ENCODE measurements at places on chromosomes 3 and 15.

GRCh38 chr3:123414973-123415775 is 33.7 kb downstream of the ADCY5 start:
- DNase-seq: no peak

GRCh38 chr3:36196058-36196457 is 184.2 kb upstream of the STAC start:
- DNase-seq: no peak

GRCh38 chr3:192057261-192057660 is 596.3 kb downstream of the PYDC2 start:
- no peak for DNase-seq

GRCh38 chr15:70853318-70853972 is 512 bp downstream of the LARP6 start:
- DNase-seq: no peak

DNA sequence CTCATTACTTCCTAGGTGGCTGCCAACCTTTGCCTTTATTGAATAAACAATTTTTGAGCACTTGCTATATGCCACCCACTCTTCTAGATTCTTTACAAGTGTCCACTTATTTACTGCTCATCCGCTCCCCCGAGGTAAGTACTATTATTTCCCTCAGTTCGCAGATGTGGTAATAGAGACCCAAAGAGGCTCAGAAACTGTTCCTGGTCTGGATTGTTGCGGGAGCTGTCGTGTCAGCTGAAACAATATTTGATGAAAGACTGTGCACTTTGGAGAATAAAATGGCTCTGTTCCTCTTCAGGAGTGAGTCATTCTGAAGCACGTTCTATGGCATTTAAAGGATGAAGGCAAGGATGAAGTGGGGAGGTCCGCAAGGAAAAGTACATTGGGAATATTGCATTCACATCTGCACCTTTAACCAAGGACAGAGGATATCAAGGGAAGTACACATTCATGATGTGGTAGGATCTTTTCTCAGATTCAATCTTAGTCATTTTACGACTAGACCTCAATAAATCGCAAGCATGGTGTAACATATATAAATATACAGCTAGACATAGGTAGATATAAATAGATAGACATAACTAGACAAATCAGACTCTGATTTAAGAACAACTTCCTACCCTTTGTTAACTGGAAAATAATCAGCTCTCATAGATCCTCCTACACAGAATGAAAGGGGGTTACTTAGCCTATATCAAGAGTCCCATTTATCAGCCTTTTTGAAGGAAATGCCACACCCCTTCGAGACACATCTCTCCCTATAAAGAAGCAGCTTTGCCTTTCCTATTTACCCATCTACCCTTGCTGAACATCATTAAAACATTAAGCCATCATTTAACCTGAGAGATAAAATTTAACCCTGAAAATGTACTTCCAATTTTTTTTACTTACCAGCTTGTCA is 70.3 kb downstream of the RORA start:
- DNase-seq: no peak

- DNase-seq: no peak
Observed at GRCh38 chr15:55319537-55320237, 665 bp downstream of the PIGB start.

- no peak for DNase-seq
Observed at GRCh38 chr3:53079791-53080555, 34.1 kb upstream of the SFMBT1 start.

DNA sequence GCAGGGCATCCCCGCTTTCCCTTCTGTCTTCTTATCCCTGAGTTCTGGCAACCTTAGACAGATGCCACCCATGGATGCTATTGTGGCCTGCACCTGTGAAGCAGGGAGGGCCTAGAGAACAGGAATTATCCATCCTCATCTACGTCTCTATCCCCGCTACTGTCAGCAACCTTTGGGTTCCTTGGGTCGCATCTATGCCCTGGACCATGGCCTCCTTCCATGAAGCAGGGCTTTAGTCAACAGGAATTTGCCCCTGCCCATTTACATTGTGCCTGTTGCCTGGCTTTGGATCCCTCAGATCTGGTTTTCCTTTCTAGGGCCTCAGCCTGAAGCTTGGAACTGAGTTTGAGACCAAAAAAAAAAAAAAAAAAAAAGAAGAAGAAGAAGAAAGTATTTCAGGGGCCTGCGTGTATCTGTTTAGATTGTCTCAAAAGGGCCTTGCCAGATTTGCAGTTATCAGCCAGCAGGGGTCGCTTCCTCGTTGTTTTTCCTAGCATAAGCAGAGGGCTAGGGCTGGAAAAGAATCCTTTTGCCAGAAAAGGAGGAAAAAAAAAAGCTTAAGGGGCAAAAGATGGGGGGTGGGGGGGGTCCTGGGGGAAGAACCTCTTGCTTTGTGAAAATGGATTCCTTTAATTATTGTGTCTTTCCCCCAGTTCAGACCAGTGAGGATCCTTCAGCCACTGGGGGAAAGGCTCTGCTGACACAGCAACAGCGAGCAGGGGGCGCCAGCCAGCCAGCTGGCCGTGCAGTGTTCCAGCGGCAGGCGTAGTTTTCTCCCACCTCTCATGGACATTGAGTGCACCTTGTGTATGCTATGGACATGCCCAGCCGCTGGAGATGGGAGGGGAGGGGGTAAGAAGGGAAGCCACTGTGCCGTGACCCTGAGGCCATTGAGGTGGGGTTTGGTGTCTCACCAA is 65.7 kb upstream of the ALDH1L1 start:
- peak; percentile 54 for DNase-seq

DNA sequence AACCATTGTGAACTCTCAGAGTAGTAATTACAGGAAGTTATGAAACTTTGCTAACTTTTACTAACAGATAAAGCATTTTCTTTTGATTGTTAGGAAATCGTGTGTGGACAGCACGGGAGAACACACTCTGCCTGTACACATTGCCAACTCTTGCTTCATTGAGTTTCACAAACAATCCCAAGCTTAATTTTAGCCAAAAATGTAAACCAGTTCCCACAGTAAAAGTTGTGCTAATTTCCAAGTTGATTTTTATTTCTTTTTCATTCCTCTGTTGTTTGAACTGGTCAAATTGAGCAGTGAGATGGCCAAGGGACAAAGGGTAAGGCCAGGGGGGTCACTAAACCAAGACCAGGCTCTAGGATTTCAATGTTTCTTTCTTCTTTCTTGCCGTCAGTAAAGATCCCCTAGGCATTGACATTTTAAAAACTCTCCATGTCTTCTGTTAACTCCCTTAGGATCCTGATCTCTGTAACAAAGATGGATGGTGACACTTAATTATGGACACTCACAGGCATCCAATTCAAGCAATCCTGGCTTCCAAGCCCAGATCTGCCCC is 414.9 kb downstream of the RBMS3 start:
- no peak for DNase-seq

DNA sequence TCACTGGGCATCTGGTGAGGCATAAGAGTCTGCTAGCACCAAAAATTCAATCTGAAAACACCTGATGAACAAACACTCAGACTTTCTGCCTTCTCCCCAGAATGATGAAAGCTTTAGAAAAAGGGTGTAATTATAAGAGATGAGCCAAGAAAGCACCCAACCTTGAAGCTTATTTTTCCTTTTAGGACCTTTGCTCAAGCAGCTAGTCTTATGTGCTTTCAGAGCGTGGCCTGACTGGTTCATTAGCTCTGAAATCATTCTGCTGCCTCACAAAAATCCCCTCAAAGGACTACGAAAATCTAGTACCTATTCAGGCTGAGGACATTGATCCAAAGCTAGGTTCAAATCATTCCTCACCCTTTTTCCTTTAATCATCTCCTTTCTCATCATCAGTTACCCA is 662.3 kb downstream of the MAGI1 start:
- DNase-seq: no peak

DNA sequence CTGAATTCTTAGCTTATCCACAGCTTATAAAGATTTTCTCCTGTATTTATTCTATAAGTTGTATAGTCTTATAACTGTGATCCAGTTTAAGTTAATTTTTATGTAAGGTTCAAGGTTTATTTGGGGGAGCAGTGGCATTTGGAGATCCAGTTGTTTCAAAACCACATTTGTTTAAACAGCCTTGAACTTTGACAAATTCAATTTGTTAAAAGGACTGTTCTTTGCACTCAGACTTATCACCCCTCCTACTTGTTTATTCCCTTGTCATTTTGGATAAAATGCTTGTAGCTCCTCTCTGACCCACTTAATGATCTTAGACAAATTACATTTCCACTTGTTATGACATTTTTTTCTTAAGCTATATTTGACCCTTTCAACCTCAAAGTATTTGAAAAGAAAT is 327.8 kb downstream of the DOCK3 start:
- no peak for DNase-seq

- DNase-seq: no peak
Observed at GRCh38 chr3:170024581-170024980, 13.2 kb upstream of the GPR160 start.

GRCh38 chr15:93044301-93045190 is 44.5 kb downstream of the RGMA start:
- DNase-seq: no peak

DNA sequence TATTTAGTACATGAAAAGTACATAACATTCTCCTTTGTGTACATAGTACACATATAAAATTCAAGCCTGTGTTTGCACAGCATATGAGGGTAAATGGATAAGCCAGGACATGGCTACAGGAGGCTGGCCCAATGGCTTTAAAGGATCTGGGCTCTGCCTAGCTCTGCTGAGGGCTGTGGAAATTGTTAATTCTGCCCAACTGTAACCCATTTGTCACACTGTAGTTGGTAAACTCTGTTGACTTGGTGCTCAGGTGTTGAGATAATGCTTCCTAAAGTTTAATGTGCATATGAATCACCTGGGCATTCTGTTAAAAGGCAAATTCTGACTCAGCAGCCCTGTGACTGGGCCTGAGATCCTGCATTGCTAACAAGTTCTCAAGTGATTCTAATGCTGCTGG is 196.5 kb upstream of the ZPLD1 start:
- no peak for DNase-seq

DNA sequence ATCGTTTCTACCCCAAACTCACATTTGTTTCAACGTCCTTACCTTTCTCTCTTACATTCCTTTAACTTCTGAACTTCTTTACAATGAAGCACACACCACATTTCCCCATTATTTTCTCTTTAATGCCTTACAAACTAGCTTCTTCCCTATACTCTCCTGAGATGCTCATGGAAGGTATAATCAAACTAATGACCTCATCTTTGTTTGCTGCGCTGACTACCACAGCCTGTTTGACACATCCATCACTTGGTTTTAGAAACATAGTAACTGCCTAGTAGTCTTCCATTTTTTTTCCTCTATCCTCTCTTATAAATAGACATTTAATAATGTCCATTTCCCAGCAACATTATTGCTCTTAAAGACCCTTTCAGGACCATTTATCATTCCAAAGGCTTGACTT is 230.5 kb upstream of the LRTM1 start:
- no peak for DNase-seq

GRCh38 chr3:14371573-14372474 is 30.6 kb upstream of the SLC6A6 start:
- DNase-seq: peak; percentile 94

DNA sequence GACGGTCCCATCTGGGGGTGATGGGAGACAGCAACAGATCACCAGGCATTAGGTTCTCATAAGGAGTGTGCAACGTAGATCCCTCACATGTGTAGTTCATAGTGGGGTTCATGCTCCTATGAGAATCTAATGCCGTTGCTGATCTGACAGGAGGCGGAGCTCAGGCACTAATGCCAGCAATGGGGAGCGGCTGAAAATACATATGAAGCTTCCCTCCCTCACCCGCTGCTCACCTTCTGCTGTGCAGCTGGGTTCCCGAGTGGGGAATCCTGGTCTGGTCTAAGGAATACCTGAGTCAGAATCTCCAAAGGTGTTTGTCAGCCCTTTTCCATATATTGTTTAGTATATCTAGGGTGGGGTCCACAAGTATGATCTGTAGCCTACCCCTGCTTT is 52.3 kb downstream of the CHD2 start:
- no peak for DNase-seq

DNA sequence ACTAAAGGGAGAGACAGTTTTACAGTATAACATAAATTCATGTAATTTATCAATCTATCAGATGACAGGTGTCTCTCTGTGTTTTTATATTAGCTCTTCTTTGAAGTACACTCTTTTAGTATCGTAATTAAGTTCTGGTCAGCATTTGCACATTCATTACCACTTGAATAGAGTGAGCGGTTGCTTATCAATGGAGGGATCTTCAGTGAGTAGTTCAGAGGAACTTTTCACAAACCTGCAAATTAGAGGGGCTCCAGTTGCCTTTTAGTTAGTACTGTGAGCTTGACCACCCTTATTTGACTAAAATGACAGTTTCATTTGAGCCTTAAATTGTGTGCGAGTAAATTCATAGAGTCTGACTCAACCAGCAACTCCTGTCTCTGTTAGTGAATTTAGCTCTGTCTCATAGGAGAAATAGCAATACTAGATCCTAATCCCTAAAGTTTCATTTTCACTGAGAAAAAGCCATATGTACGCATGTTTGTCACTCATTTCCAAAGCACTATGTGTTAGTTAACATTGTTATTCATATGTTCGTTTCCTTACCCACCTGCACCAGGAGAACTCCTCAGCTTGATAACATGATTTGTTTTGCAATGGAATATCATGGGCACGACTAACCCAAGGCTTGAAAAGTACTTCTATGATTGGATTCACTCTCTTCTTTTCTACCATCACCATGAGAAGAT is 57.5 kb upstream of the ZBED2 start:
- no peak for DNase-seq

DNA sequence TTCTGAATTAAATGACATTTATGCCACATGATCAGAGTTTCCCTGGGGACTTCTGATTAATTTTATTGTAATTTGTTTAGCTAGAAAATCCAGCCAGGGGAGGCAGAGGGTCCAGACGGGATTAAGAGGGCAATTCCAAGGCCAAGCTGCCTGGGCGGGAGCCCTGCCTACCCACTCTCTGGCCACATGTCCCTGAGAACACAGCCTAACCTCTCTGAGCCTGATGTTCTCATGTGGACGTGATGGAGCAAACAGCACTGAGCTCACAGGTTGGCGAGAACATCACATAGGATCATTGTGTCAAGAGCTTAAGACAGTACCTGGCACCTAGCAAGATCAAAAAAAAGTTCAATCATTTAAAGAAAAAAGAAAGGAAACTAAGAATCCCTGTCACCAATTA is 1.0 kb downstream of the LRRC2 start:
- DNase-seq: no peak

GRCh38 chr15:39406485-39406884 is 174.4 kb upstream of the THBS1 start:
- no peak for DNase-seq
